Kasumi-1 (cell line): ENCODE measurements at places on chromosomes 1 and 21.

DNA sequence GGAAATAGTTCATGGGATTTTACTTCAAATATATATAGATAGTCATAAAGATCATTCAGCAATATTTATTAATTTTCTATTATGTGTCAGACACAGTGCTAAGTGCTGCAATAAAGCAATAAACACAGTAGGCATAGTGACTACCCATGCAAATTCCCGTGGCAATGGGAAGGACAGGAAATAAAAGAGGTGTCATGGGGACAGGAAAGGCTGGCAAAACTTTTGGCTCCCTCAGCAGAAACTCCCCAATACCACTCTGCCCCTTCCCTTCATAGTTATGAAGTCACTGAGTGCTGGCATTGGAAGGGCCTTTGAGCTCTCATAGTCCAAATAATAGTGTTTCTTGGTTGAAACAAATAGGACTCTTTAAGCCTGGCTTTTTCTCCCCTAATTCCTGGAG is 104.4 kb upstream of the DPT start:
- DNase-seq: no peak

DNA sequence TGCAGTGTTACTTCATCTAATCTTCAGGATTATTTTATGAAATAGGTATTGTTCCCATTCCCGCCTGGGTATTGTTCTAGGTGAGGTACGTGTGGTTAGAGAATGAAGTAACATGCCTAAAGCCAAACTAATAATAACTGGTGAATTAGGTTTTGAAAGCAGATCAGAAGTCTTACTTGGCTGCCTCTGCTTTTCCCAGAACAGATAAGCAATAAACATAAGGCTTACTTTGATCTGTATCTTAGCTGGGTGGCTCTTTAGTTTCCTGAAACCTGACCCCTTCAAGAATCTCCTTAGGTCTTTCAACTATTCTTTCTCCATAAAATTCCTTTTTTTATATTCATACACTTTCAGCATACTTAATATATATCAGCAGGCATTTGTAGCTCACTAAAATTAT is 65.3 kb downstream of the VAV3 start:
- no peak for DNase-seq

GRCh38 chr1:223515926-223516325 is 122.7 kb downstream of the CCDC185 start:
- no peak for DNase-seq

DNA sequence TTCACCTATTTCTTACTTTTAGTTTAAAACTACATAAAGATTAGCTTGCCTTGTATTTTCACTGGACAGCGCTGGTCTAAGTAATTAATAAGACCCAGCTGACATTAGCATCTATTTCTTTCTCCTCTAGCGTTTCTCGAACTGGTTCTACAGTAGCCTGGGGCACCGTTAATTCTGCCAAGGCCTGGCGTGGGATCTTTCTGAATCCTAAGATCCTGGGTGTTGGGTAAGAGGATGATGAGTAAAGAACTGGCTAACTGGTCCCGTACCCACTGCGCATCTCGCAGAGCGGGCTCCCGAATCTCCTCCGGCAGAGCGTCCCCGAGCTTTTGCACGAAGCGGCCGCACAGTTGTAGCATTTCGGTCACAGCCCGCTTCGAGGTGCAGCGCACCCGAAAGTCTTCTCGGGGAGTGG is 309 bp downstream of the NSL1 start:
- DNase-seq: peak; percentile 79

- DNase-seq: no peak
Observed at GRCh38 chr1:151835596-151835995, 4.0 kb upstream of the RORC start.

DNA sequence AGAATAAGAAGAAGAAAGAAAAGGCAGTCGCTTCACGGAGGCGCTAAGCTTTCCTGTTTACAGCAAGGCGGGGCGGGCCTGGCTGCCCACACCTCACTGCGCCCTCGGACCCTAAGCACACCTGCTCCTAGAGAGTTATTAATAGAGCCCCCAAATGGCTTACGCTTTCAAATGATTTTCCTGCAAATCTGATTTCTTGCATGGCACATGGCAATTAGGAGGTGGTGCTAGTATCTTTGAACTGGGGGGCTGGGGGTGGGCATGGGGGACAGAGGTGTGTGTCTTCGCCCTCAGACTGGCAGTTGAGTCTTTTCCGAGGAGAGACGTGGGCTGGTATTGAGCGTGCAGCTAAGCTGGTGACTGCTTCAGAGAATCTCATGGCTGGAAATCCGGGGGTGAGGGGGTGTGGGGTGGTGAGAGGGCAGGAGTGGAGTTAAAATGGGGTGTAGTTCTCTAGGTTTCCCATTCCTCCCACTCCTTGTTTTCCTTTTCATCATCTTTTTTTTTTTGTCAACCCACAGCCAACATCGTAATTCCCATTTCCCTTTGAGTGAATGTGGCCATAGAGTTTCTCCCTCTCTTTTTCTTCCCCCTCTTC is 1.3 kb downstream of the S1PR1 start:
- no peak for DNase-seq

DNA sequence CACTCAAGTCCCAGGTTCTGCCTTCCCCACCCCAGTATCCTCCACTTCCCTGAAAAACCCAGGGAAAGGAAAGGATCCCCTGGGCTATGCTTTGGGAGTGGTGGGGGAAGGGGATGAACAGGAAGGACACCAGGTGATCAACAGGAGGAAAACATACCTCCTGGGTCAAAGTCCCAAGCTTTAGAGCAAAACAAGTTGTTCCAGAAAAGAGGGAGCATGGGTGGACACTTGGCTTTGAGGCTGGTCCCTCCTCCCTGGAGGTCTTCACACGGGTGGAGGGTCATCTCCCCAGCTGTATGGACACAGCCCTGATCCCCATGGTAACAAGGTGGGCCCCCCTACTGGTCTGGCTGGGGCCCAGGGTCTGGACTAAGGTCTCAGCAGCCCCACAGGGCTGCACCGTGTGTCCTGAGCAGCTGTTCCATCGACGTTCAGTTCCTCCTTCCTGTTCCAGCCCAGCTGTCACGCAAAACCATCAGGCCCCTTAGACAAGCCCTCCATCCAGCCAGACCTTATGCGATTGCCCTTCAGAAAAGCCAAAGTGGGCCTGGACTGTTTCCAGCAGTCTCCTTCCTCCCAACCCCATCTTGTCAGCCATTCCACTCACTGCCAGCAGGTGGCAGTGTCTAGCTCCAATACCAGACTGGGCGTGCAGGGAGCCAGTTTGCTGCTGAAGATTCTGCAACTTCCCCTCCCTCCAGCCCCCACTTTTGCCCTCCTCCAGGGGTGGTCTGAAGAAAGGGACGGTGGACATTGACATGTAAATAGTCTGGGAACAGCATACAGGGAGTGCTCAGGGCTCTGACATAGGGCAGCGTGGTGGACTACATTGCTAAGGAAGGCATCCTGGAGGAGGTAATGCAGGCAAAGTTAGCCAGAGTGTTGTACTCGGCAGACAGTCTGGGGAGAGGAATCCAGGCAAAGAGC is 2.9 kb upstream of the PDZK1IP1 start:
- DNase-seq: peak; percentile 56

DNA sequence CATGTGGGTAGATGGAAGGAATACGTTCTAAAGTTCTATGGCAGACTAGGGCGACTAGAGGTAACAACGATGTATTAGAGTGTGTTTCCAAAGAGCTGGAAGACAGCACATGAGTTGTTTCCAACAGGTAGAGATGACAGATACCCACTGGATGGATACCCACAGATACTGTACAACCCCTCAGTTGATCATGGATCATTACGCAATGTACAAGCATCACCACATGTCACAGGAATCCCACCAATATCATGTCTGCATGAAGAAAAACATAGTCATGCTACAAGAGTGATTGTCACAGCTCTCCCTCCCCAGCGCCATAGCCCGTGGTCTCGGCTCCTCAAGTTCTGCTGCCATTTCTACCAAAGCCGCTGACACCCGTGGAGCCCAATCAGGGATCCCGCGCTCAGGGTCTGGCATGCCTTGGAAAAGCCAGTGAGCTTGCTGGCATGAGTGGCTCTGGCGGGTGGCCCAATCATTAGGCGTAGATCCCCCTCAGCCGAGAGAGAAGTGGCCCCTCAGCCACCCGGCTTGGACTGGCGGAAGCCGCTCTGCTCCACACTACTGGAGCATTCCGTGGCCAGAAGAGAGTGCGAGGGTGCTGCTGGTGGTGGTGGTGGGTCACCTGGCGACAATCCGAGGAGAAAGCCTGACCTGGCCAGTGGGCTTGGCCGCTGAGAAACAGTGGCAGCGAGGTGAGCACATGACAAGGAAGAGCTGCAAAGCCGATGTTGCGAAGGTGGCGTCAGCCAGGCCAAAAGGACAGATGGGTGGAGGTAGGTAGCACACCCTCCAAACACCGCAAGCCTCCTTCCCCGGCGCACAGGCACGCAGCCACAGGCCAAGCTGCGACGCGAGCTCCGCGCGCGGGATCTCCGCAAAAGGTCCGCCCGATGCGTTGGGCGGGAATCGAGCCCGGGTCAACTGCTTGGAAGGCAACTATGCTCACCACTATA is 65.7 kb upstream of the FCGR2A start:
- no peak for DNase-seq

- peak; percentile 33 for DNase-seq
Observed at GRCh38 chr1:223709598-223709997, 2.7 kb upstream of the CAPN2 start.

GRCh38 chr1:31717341-31717740 is 13.5 kb upstream of the COL16A1 start:
- DNase-seq: no peak

GRCh38 chr1:7610106-7610731 is 160.9 kb upstream of the VAMP3 start:
- no peak for DNase-seq

DNA sequence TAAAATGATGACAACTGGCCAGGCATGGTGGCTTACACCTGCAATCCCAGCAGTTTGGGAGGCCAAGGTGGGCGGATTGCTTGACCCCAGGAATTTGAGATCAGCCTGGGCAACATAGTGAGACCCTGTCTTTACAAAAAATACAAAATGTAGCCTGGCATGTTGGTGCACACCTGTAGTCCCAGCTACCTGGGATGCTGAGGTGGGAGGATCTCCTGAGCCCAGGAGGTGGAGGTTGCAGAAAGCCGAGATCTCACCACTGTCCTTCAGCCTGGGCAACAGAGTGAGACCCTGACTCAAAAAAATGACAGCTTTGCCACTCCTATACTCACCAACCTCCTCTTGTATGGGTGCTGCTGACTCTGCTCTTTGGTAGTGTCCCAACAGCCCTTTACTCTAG is 18.6 kb downstream of the SYT11 start:
- DNase-seq: no peak

DNA sequence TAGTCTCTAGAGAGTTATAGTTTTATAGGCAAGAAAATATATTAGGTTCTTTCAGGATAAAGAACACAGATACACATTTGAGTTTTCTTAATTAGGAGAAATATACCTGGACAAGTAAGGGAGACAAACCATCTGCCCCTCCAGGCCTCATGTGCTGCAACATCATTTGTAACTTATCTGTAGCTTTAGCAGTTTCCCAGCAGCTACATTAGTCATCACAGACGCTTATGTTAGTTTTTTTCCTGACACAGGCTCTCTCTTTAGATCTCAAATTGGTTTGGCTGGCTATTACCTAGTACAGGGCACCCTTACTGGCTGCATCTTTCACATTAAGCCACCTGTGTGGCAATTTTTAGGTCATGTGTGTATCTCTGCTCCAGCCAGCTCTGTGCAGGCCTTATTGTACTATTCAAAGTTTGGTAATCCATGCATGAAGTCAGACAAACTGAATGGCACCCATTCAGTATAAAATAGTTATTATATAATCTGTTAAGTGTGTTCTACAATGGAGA is 25.9 kb downstream of the GNPAT start:
- no peak for DNase-seq

DNA sequence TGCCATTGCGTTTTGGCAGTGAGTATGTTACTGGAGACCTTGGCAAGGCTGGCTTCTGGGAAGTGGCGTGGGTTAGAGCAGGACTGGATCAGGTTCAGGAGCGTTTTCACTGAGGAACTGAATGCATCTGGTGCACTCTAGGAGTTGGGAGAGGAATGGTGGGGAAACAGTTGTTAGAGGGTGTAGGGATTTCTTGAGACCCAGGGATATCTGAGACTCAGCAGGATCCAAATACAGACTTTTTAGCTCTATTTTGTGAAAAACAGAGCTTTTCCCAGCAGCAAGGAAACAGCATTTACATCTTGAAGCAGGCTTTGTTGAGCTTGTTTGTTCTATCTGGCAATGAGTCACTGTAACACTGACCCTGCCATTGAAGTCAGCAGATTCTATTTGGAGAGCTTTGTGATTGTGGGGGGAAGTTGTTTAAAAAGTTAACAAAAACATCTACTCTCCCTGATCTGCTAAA is 56.9 kb upstream of the NRIP1 start:
- DNase-seq: no peak

GRCh38 chr1:176183618-176184017 is 23.5 kb downstream of the COP1 start:
- DNase-seq: no peak

GRCh38 chr1:100076319-100076718 is 56.4 kb downstream of the SASS6 start:
- no peak for DNase-seq

GRCh38 chr1:40776236-40777072 is 7.1 kb upstream of the KCNQ4 start:
- DNase-seq: no peak

- DNase-seq: no peak
Observed at GRCh38 chr1:116836099-116836498, 73.6 kb upstream of the PTGFRN start.

- no peak for DNase-seq
Observed at GRCh38 chr1:43611950-43612349, 38.0 kb upstream of the KDM4A start.

DNA sequence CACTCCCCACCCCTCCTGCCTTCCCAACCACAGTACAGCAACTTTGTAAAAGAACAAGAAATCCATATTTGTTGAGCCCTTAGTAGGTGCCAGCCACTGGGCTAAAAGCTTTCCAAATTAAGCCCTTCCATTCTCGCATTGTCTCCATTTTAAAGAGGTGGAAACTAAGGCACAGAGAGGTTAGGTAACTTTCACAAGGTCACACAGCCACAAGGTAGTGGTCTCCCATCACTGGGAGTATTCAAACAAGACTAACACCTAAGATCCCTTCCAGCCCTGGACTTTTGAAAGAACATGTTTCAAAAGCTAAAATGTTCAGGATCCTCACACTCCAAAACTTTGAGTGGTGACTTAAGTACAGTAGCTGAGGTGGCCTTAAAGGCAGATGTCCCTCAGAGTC is 3.2 kb downstream of the SDC3 start:
- no peak for DNase-seq

- DNase-seq: no peak
Observed at GRCh38 chr1:202592146-202592545, 118.1 kb downstream of the SYT2 start.

GRCh38 chr21:29875873-29876272 is 63.9 kb downstream of the GRIK1 start:
- DNase-seq: no peak

- DNase-seq: no peak
Observed at GRCh38 chr1:31005617-31006166, 59.8 kb downstream of the PUM1 start.
